ENCODE measurements at places on chromosomes 11 and 22.

DNA sequence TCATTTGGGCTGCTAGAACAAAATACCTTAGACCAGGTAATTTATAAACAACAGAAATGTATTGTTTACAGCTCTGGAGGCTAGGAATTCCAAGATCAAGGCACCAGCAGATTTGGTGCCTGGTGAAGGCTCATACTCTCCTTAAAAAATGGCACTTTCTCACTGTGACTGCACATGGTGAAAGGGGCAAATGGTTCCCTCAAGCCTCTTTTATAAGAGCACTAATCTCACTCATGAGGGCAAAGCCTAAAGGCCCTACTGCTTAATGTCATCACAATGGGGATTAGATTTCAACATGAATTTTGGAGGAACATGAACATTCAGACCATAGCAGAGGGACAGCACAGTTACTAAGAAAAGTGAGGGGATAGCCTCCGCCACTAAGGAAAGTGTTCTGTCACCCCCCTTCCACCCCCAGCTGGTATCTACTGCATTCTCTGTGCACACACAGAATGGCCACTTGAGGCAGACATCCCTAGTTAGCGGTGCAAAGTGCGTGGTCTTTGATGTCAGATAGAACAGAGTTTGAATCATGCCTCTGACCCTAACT lies 47.2 kb upstream of the CEP295 start:
- no peak for DNase-seq

DNA sequence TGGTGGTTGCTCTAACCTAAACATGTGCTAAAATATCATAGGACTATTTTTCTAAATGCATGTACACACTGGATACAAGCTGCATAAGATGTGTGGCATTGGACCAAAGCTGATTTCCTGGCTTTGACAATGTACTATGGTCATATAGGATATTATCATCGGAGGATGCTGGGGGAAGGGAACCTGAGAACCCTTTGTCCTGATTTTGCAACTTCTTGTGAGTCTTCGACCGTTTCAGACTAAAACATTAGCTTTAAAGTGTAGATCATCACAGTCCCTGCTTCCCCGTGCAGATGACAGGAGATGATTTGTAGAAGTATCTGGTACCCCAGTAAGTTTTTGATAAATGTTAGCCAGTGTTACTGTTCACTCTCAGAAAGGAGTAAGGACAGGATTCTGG lies 554.7 kb downstream of the MIAT start:
- no peak for DNase-seq

- DNase-seq, result no peak
Measured at GRCh38 chr22:49373289-49373666, 454.4 kb downstream of the BRD1 start.

DNA sequence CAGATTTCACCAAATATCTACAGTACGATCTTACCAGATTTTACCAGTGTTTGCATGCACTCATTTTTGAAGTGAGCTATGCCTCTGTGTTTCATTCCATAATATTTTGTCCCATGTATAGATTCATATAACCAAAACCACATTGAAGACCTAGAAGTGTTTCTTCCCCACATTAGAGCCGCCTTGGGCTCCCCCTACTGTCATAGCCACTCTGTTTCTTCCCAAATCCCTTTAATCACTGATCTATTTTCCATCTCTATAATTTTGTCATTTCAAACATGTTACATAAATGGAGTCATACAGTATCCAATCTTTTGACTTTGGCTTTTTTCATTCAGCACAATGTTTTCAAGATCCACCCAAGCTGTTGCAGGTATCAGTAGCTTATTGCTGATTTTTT lies 12.7 kb downstream of the MRGPRX3 start:
- DNase-seq, result no peak

DNA sequence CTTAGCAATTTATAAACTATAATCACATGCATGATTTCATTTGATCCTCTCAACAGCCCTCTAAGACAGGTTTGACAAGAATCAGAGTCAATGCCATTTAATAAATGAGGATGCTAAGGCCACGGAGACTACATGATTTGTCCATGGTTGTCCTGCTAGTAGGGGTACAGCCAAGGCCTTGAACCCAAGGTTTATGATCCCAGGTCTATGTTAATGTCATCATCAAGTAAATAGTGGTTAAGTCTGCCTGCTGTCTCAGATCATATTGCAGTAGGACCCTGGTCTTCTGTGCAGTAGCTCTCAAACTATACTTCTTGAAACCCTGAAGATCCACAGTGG lies 17.7 kb upstream of the SYTL2 start:
- DNase-seq, result no peak

- DNase-seq, result no peak
Measured at GRCh38 chr22:47419239-47419638, 656.8 kb downstream of the TBC1D22A start.

DNA sequence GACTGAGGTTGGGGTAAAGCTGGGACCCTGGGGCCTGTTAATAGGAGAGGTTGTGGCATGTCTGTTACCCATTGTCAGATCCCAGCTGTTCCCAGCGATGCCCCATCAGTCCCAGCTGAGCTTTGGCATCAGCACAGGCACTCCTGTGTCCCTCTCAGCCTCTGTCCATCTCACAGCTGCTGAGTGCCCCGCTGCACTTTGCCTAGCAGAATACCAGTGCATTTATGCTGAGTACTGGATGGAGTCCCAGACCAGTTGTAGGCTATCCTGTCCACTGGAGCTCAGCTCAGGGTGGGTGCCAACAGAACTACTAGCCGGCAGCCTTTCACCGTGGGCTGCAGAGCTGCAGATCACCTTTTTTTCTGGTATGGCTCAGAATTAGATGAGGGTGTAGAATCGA lies 9.9 kb downstream of the FXYD6 start:
- peak; percentile 53 for DNase-seq
